ENCODE measurements at places on chromosomes 5 and 9. TPM values are rescaled to one million over a fixed set of nuclear protein-coding genes. Genes with fewer than 3 reads are reported as not detected.

The FAM169A gene
- total RNA-seq: under 0.01 TPM

The FYB1 gene
- under 0.01 TPM for total RNA-seq

The STKLD1 gene
- total RNA-seq: 0.13 TPM

The EIF4EBP3 gene
- total RNA-seq: 2.1 TPM

The ZMAT2 gene
- 30.4 TPM for total RNA-seq

The RANBP3L gene
- total RNA-seq: 0.13 TPM

The RLN1 gene
- total RNA-seq: not detected

The IFNA8 gene
- total RNA-seq: not detected

The TRMT10B gene
- total RNA-seq: 2.6 TPM

The NINJ1 gene
- 68.3 TPM for total RNA-seq

The MARVELD2 gene
- 0.88 TPM for total RNA-seq

The HCN1 gene
- not detected for total RNA-seq

The UBTD2 gene
- 24.4 TPM for total RNA-seq

The PFN3 gene
- total RNA-seq: not detected

The COL23A1 gene
- not detected for total RNA-seq

The PCDHGA12 gene
- 17.4 TPM for total RNA-seq

The GPR151 gene
- total RNA-seq: not detected

The MEIKIN gene
- total RNA-seq: not detected

The SMIM33 gene
- not detected for total RNA-seq

The CATSPER3 gene
- not detected for total RNA-seq

The JADE2 gene
- total RNA-seq: 17.5 TPM

All from epithelial cell of alveolus of lung (primary cell).